ENCODE measurements at places on chromosomes 4 and X.

GRCh38 chr4:11149612-11150259 is 279.0 kb downstream of the HS3ST1 start:
- no peak for DNase-seq

DNA sequence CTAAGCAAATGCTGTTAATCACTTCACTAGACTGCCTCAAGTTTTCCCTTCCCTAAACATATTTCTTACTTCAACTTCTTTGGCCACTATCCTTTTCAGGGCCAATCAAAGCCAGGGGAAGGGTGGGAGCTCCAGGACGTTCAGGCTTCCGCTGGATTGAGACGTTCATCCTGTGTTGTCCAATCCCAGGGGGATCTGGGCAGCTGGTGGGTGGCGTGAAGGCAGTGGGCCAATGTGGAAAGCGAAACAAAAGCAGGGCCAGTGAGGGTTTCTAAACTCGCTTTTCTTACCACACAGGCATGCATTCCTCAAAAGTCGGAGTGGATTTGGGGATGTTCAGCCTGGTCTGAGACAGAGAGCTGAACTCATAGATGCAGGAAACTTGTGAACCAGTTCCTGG is 7.6 kb downstream of the CXCL13 start:
- DNase-seq = no peak

DNA sequence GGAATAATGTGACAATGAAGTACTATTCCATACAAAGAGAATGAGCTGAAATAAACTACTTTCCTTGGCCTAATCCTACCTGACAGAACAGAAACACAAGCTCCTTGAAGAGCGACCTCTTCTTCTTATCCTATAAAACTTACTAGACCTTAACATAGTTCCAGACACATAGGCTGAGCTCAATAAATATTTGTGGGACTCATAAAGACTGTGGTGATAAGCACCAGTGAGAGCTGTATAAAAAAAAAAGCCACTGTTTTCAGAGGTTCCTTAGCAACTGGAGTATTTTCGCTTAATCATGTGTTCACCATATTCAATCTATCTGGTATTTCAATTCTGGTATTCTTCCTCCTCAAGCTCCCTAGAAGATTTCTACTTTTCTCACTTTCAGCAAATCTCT is 1129.6 kb downstream of the STPG2 start:
- no peak for DNase-seq

GRCh38 chr4:176645246-176645960 is 147.3 kb downstream of the VEGFC start:
- no peak for DNase-seq

GRCh38 chrX:134883137-134883700 is 107.6 kb upstream of the SMIM10 start:
- DNase-seq = no peak

DNA sequence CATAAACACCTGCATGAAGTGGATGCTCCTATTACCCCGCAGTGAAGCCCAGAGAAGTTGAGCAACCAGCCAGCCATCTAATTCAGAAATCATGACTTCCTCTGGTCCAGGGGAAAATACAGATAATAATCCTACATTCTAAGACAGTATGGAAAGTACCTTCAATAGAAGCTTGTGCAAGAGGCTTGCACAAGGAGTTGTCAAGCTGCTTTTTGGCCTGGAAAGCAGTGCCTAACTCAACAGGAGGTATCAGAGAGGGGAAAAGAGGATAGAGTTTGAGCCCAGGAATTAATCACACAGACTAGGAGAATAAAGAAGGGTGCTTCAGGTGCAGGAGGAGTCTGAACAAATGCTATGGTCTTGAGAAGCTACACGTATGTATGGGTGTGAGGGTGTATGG is 26.7 kb downstream of the TMEM192 start:
- no peak for DNase-seq

DNA sequence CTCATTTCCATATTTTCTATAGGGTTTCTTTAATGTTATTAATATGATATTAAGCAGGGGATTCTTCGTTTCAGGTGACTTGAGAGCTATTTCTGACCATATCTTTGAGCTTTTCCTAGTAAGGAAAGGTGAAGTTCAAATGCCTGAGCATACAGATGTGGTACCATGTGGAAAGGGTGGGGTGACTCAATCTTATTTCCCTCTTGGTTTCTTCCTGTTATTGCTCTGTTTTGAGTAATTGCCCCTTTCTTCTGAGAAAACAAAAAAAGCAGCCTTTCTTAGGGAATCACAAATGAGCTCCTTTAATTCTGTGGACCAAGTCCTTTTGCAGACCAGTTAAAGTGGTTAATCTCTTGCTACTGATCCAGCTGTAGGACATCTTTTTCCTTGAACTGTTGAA is 41.0 kb upstream of the AGA start:
- no peak for DNase-seq

DNA sequence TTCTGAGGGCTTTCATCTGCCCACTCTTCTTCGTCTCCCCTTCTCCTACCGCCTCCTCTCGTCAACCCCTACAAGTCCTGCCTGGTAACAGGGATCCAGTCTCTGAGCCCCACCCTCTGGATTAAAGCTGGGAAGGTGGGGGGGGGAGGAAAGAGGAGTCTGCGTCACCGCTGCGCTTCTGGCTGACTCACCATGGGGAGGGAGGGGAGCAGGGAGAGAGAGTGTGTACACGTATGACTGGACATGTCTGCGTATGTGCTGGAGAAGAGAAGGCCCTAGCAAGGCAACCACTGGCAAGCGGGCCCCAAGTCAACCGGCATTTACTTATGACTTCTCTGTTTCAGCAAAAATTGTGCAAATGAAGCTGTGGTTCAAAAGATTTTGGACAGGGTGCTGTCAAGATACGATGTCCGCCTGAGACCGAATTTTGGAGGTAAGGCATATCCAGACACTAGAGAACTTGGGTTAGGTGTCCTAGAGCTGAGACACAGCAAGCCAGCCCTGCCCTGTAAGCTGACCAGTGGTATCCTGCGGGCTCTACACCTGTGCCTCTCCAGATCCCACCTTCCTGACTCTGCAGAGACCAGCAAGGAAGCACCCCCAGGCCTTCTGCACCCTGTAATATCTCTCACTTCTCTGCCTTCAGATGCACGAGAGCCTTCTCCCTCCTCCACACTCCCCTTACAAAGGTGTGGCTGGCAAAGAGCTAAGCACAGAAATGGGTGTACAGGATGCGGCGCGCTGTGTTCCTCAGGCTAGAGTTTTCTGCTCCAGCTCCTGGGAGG is 2.5 kb downstream of the GABRQ start:
- no peak for DNase-seq

- DNase-seq = no peak
These were observed 95.6 kb upstream of the PCDH18 start for GRCh38 chr4:137627739-137628460.

- DNase-seq = no peak
These were observed 1.4 kb upstream of the MSL3 start for GRCh38 chrX:11756354-11757318.

DNA sequence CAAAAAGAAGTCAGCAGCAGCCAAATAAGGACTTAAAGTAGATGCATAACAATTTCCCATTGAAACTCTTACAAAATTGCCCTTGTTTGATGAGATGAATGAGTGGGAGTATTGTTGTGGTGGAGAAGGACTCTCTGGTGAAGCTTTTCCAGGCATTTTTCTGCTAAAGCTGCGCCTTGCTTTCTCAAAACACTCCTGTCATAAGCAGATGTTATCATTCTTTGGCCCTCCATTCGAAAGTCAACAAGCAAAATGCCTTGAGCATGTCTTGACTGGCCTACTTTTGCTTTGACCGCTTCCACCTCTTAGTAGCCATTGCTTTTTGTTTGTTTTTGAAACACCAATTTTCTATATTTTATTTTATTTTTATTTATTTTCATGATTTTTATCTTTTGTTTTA is 340.9 kb upstream of the FGF13 start:
- no peak for DNase-seq

DNA sequence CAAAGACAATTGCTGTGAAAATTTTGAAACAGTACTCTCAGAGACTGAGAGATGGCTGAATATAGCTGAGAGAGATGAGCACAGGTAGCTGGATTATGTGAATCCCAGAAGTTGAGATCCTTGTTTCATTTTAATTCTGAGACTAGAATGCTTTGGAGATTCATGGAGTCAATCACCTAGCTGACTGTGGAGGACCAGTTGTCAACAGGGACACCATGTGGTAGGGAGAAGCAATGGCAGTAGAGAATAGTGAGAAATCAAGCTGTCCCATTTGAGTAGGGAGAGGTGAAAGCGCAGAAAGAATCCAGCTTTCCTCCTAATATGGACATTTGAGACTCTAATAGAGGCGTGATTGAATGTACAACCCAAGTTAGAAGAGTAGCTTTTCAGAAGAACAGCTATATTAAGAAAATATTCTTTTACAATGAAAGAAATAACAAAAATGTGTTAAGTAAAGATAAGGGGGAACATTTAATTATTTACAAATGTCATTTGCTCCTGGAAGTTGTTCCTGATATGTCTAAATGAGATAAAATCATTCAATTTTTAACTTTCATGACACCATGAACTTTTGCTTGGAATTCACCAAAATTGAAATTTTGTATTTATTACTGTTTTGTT is 30.3 kb upstream of the GLRB start:
- no peak for DNase-seq

DNA sequence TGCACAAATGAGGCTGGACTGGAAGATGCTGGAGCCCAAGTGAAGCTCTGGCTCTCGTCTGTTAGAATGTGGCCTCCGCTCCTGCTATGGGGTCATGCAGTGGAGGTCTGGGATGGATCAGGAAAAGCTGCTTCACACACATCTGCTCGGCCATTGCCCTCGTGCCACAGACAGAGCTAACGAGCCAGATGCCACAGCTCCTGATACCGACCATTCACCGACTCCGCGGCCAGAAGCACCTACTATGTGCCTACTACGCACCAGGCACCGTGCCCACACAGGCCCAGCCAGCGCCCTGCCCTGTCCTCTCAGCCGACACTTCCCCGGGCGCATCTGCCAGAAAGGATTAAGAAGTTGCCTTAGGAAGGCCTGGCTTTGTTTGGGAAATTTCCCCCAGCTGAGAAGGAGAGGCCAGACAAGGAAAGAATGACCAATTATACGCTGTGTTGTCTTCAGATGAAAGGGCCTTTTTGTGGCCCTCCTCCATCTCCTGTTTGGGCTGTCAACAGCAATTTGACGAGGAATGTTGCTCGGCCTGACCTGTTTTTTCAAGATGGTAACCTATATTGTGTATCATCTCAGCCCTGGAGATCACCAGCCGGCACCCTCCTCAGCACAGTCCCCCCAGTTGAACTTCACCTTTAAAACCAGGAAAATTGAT is 34.3 kb downstream of the HMX1 start:
- DNase-seq = no peak

DNA sequence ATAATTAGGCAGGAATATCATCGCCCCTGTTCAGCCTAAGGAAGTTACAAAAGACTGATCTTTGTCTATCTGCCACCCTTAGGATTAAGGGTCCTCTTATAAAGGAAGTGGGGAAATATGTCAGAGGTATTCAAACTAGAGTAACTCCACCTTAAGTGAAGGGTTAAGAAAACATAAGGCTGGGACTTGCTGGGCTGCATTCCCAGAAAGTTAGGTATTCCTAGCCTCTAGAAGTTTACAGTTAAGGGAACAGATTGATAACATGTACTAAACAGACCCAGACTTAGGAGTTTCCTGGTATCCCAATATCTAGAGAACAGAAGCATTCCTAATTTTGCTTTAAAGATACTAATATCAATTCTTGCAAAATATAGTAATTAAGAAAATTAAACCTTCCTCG is 6.0 kb downstream of the CXCL2 start:
- DNase-seq = no peak

- no peak for DNase-seq
These were observed 19.6 kb downstream of the MPP1 start for GRCh38 chrX:154785716-154786115.

DNA sequence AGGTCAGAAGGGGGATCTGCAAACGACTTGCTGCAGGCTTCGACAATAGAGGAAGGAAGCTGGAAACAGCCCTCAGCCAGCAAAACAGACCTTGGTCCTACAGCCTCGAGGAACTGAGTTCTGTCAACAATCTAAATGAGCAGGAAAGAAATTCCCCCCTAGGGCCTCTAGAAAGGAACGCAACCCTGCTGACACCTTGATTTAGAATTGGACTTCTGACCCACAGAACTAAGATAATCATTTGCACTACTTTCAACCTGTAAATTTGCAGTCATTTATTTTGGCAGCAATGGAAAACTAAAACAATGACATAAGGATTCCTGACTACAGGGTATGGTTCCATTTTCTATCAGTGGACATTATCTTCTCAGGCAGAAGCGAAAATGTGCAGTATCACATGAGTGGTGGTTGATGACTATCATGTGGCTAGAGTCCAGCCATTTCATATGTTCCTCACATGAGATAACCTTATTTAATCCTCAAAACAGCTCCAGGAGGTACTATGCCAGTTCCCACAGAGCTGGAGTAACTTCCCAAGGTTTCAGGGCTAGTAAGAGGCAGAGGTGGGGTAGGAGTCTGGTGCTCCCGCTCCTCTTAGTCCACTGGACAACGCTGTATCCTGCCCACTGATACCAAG is 61.6 kb downstream of the SAT1 start:
- no peak for DNase-seq

GRCh38 chr4:74886484-74886883 is 46.4 kb upstream of the PARM1 start:
- no peak for DNase-seq

- no peak for DNase-seq
These were observed 7.1 kb downstream of the PF4V1 start for GRCh38 chr4:73860181-73860580.

- no peak for DNase-seq
These were observed 494.6 kb downstream of the MAGEE1 start for GRCh38 chrX:76922100-76922499.

Measured in activated naive CD4-positive, alpha-beta T cell (primary cell).